DMS79 (cell line): ENCODE measurements at places on chromosomes 6 and 20.

DNA sequence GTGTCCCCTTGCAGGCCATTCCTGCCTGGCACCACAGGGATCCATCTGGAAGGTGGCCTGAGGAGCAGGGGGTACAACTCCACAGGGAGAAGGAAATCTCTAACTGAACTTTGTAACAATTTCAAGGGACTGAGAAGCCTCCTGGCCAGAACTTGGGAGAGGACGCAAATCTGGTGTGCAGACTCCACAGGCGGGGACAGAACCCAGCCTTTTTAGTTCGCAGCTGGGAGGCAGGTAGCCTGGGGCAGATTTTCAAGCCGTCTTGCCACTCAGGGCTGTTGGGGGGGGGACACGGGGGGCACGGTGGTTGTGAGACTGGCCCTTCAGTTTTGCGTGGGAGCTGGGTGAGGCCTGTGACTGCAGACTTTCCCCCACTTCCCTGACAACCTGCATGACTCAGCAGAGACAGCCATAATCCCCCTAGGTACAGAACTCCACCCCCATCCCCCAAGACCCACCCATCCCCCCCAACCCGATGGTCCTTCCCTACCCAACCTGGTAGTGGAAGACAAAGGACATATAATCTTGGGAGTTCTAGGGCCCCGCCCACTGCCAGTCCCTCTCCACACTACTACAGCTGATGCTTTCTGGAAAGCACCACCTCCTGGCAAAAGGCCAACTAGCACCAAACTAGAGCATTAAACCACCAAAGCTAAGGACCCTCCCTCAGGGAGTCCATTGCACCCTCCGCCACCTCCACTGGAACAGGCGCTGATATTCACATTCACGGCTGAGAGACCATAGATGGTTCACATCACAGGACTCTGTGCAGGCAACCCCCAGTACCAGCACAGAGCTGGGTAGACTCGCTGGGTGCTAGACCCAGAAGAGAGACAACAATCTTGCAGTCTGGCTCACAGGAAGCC lies 3.0 kb upstream of the HUS1B start:
- DNase-seq, result no peak

DNA sequence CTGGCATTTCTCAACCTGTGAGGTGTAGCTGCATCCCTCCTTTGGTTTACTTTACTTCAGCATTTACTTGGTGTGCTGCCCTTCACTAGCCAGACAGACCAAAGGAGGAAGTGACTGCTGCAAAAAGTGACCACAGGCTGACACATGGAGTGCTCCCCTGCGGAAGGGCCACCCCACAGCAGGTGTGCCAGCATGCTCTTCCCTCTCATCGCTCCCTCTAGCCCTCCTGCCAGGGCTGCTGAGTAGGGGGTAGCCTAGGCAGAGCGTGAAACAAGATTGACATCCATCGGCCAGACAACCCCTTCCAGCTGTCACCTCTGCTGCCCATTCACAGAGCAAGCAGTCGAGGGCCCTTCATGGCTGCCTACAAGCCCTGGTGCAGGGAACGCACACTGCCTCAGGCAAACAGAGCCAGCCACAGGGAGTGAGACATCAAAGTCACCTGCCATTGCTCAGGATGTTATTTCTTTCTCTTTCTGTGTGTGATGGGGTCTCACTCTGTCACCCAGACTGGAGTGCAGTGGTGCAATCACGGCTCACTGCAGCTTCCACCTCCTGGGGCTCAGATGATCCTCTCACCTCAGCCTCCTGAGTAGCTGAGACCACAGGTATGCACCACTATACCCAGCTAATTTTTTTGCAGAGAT lies 102.0 kb upstream of the RPS6KA2 start:
- no peak for DNase-seq

DNA sequence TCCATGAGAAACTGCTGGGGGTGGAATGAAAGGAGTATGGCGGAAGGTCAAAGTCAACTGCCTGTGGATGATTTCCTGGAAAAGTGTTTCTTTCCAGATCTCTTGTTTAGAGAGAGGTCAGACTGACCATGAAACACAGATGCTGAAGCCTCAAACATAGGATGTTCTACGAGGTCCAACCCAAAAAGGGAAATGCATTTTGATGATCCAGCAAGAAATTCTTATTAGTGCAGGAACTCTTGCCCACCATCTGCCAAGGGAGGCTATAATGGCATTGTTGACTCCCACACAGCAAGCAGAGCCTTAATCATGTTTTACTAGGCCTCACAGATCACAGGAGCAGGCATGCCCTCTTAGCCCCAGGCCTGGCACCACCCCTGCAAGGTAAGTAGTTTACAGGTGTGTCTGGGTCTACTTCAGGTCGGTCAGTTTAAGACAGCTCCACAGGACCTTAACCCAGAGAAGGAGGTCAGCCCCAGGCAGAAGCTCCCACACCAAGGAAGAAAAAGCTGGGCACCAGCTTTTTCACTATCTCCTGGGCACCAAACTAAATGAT lies 67.6 kb upstream of the CNKSR3 start:
- DNase-seq, result no peak

GRCh38 chr20:23588434-23589403 lies 17.0 kb downstream of the CST9 start:
- DNase-seq, result no peak

- no peak for DNase-seq
These were observed 35.9 kb downstream of the OPN5 start for GRCh38 chr6:47817749-47818148.

DNA sequence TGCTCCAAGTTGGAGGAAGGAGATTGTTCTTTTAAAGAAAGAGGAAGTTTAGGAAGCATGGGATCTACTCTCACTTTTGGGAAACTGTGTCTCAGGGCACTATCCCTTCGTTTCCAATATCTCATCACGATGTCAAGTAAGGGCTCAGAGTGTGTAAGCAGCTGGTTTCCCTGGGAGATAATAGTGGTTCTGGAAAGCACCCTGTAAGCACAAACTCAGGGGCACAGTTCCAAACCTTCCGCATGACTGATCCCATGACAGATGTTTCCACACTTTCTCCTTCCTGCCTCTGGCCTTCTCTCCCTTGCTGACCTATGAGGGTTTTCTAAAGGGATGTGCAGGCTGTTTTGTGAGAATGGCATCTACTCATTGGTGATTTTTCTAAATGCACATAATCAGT lies 33.9 kb downstream of the ADTRP start:
- no peak for DNase-seq

GRCh38 chr6:165976684-165977083 lies 191.0 kb downstream of the TBXT start:
- DNase-seq, result no peak

GRCh38 chr20:41456351-41456750 lies 89.7 kb upstream of the EMILIN3 start:
- no peak for DNase-seq

- DNase-seq, result peak; percentile 71
These were observed 165.0 kb upstream of the SULF2 start for GRCh38 chr20:47950124-47950912.

DNA sequence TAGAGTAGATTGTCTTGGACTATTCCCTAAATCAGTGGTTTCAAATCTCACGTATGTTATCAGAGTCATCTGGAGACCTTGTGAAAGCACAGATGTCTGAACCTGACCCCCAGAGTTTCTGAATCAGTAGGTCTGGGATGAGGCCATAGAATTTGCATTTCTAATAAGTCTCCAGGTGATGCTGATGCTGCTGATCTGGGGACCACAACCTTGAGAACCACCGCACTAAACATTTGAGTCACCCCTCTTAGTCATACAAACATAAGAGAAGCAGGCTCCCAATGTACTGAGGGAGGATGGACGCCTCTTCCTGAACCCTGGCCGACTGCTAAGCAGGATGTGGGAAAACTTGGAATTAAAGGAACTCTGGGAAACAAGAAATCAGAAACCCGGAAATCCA lies 187.8 kb upstream of the PRDM1 start:
- DNase-seq, result no peak

DNA sequence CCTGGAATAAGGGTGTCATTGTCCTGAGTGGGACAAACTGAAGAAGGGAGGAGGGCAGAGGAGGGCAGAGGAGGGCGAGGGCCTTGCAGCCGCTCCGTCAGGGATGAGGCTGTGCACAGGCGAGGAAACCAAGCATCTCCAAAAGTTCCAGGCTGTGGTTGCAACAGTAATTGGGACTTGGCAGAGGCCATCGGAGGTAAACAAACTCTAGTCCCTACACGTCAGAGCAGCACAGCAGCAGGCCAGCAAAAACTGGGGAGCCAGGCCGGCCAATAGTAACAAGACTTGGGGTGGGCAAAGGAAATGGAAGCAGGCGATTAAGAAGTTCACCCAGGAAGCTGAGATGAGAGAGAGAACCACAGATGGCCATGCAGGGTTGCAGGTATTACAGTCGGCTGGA lies 142.8 kb downstream of the SMOC2 start:
- DNase-seq, result peak; percentile 59

DNA sequence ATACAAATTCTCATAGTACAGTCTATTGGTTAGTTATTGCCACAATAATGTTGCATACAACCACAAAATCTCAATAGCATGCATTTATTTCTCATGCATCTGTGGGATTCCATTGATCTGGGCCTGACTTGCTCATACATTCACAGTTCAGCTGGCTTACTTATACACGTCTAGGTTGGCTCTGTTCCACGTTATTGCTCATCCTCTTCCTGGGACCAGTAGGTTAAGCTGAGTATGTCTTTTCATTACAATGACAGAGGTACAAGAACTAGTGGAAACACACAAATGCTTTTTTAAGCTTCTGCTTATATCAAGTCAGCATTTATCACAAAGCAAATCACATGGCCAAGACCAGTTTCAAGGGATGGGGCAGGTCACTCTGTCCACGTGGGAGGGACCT lies 485.3 kb upstream of the BTBD3 start:
- DNase-seq, result no peak

- DNase-seq, result peak; percentile 22
These were observed 77.3 kb downstream of the EPHA7 start for GRCh38 chr6:93341900-93342613.

GRCh38 chr6:38436726-38437465 lies 202.8 kb downstream of the BTBD9 start:
- DNase-seq, result no peak

GRCh38 chr6:1324936-1325335 lies 13.0 kb downstream of the FOXQ1 start:
- DNase-seq, result no peak

DNA sequence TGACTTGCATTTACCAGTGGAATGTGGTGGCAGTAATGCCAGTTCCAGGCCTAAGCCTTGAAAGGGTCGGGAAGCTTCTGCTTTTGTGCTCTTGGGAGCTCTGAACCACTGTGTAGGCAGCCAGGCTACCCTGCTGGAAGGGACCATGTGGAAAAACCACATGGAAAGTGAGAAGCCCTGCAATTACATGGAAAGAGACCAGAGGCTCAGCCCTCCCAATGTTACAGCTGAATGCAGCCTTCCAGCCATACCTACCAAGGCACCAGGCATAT lies 14.9 kb upstream of the KCNB1 start:
- DNase-seq, result no peak

- no peak for DNase-seq
These were observed 2.5 kb downstream of the MYLK4 start for GRCh38 chr6:2748183-2748582.

DNA sequence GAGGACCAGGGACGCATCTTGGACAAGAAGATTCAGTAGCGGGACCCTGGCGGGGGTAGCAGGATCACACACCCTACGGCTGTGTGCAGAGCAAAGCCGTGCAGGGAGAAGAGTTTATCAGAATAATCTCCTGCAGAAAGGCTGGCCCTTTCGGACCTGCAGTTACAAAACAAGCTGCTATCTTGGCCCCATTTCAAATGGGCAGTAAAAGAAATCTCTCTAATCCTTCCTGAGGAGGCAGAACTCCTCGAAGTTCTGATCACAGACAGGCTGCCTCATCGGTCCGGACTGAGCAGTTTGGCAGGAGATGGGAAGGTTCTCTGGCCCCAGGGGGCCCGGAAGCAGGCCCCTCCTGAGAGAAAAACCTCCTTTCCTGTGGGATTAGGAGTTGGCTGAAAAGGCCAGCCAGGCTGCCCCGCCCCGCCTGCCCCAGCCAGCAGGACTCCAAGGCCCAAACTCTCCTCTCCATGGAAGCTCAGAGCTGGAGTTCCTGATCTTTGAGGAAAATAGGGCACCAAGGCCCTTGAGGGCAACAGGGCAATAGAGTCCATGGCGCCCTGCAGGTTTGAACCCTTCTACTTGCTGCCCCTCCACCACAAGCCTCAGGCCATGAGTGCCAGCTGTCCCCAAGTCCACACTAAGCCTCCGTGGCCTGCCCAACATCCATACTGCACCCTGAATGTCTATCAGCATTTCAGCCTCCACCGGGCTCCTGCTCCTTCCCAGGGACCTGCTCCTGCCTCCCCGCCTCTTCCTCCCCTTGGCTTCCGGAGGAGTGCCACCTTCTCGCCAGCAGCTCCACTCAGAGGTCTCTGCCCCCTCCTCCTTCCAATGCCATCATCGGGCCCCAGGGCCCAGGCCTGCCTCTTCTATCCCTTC lies 141.3 kb downstream of the PREX1 start:
- no peak for DNase-seq

DNA sequence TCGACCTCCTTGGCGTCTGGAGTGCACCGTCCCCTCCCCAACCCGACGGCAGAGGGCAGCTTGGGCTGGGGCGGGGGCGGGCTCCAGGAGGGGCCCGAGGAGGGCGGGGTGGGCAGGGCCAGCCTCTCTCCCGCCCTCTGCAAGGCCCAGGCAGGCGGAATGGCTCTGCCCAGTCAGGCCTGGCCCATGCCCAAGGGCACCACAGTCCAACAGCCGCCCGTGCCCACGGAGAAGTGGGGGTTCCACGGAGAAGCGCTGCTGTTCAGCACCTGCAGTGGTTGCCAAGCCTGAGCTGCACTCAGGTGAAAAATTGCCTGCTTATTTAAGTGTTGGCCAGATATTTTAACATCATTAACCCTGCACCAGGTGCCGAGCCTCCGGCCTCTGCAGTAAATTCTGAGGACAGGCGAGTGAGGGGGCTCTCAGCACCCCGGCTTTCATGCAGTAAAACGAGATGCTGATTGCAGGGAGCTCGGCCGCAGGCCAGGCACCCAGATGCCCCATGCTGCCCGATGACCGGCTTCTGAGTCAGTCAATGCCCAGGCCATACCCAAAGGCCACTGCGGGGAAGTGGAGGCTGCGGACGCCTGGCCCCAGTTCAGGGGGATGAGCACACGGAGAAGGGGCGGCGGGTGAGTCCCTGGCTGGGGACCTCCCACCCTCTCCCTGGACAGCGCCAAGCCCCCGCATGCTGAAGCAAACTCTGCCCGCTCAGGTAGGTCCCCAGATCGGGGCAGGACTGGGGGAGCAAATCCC lies at the start of gene SRMS:
Gene SRMS, minus strand, starts transcription at position 25 of the 756 bp plus-strand sequence. CDS start 286 bp downstream, outside the sequence.
- DNase-seq, result no peak

DNA sequence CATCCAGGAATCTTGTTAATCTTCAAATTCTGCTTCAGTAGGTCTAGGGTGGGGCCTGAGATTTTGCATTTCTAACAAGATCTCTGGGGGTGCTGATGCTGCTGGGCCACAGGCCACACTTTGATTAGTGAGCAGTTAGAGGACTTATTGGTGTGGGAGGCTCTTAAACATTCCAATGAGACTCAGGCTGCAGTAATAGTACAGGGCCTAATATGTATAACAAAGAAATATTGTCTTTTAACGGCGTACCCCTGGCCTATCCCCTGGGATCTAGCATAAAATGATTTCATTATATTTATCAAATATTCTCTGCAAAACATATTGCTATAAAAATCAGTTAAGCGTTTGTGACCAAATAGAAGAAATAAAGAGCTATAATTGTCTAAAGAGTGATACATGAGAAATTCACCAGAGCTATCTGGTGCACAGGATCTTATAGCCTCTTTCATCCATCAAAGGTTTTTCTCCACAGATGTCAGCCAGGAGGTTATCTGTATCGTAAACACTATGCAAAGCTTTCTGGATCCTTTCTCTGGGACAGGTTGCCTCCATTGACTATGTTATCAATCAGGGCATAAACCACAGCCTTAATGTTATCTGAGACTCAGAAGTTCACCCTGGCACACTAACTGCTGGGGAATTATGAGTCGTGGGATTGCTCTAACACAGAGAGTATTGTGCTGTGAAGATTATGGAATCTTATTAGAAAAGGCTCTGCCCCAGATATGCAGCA lies 488.5 kb upstream of the MAP3K7 start:
- no peak for DNase-seq
